ENCODE measurements at places on chromosomes 7 and 10. TPM values are rescaled to one million over a fixed set of nuclear protein-coding genes. Genes with fewer than 3 reads are reported as not detected.

- no peak for DNase-seq
- peak overlapping the region; percentile 85 for H3K4me3 ChIP-seq
- H3K4me1 ChIP-seq, result peaks cover 67% of the 10 kb centered on the region
- no peaks in the 10 kb centered on the region for H3K36me3 ChIP-seq
These were observed 37.2 kb upstream of the TARP start for GRCh38 chr7:38310591-38311101.

The OPN1SW gene
- total RNA-seq, result not detected

DNA sequence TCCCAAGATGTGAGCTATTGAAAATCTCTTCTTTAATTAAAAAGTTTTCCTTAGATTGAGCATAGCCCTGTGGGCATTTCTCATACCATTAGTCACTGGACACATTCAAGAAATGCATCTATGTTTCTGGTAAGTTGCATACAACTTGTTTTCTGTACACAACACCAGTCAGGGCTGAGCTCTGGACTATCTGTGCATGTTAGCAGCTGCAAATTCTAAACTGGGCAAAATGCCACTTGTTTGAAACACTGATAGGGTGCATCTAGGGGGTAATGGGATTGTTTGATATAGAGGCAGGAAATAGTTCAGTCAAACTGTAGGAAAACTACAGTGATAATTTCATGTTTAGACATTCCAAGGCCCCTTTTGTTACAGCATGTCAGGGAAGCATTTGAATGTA lies 145.6 kb upstream of the NPY start:
- H3K4me3 ChIP-seq, result no peak overlapping the region
- peaks cover 23% of the 10 kb centered on the region for H3K27me3 ChIP-seq
- no peak for DNase-seq
- no peaks in the 10 kb centered on the region for H3K36me3 ChIP-seq
- H3K4me1 ChIP-seq, result peaks cover 10% of the 10 kb centered on the region

DNA sequence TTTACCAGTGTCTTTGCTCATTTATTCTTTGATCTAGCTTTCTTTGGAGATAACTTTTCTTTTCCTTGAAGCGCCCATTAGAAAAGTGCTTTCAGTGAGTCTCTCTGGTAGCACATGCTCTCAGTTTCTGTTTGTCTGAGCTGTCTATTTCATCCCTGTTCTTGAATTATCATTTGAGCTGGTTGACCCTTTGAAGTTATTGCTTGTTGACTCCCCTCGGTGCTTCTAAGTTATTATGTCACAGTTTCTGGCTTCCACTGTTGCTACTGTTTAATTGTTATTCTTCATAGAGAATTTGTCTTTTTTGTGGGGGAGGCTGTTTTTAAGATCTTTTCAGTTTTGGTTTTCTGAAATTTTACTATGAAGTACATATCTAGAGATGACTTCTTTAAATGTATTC lies 11.4 kb upstream of the PRF1 start:
- DNase-seq, result no peak
- no peaks in the 10 kb centered on the region for H3K27me3 ChIP-seq

- H3K4me3 ChIP-seq, result peak overlapping the region; percentile 82
- H3K27me3 ChIP-seq, result no peaks in the 10 kb centered on the region
- DNase-seq, result peak; percentile 75
- H3K4me1 ChIP-seq, result peaks cover 58% of the 10 kb centered on the region
- H3K27ac ChIP-seq, result peak overlapping the region; percentile 44
- H3K36me3 ChIP-seq, result no peaks in the 10 kb centered on the region
These were observed 517 bp downstream of the ITGB1 start for GRCh38 chr10:32957341-32958084.

- H3K27ac ChIP-seq, result no peak overlapping the region
- H3K36me3 ChIP-seq, result no peaks in the 10 kb centered on the region
- DNase-seq, result no peak
- no peak overlapping the region for H3K4me3 ChIP-seq
These were observed 12.6 kb upstream of the DYNC2I1 start for GRCh38 chr7:158843771-158844170.

GRCh38 chr7:18515067-18515466 lies 19.5 kb downstream of the HDAC9 start:
- no peaks in the 10 kb centered on the region for H3K36me3 ChIP-seq
- no peaks in the 10 kb centered on the region for H3K27me3 ChIP-seq
- no peak for DNase-seq
- H3K4me1 ChIP-seq, result peaks cover 3% of the 10 kb centered on the region
- H3K27ac ChIP-seq, result no peak overlapping the region

- H3K4me1 ChIP-seq, result no peaks in the 10 kb centered on the region
- H3K27me3 ChIP-seq, result peaks cover 16% of the 10 kb centered on the region
- no peak overlapping the region for H3K27ac ChIP-seq
These were observed 288.1 kb downstream of the PARD3 start for GRCh38 chr10:34526758-34527730.

The CNNM1 gene
- total RNA-seq, result not detected

The HOXA11 gene
- total RNA-seq, result 0.20 TPM

DNA sequence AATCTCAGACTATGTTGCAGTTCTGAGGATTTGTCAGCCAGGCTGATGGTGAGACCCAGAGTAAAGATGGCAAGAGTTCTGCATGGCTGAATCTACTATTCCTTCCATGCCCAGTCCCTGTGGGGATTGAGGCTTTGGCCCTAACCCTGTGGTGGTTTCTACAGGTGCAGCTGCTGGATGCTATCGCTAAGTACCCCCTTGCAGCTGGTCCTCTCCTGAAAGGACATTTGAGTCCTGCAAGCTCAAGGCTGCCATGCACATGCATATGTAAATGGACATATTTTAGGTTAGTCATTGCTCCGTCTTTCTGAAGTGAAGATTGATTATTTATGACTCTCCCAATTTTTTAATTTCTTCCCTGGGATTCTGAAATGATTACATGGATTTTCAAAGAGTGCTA lies 1122.2 kb upstream of the CELF2 start:
- no peaks in the 10 kb centered on the region for H3K36me3 ChIP-seq
- no peaks in the 10 kb centered on the region for H3K4me1 ChIP-seq
- DNase-seq, result no peak
- no peak overlapping the region for H3K4me3 ChIP-seq
- H3K27me3 ChIP-seq, result no peaks in the 10 kb centered on the region

GRCh38 chr7:157160433-157160832 lies 21.7 kb downstream of the UBE3C start:
- DNase-seq, result no peak
- H3K4me1 ChIP-seq, result peaks cover 28% of the 10 kb centered on the region
- H3K4me3 ChIP-seq, result no peak overlapping the region
- no peak overlapping the region for H3K27ac ChIP-seq

DNA sequence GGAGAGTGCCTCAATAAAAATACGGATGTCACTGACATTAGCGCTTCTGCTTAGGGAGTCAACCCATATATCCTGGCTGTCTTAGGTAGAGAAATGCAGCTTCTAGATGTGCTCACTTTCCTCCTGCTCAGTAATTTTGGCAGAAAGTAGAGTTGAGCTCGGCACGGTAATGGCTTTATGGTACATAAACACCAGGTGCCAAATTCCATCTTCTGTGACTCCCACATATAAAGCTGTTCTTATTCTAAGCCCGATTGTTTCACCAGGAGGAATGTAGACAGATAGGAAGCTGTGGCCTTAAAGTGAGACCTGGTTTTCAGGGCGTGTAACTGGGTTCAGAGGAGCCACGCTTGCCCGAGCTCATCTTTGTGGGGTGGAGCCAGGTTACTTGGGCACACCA lies 143.7 kb downstream of the CREB5 start:
- H3K4me1 ChIP-seq, result no peaks in the 10 kb centered on the region
- no peak overlapping the region for H3K27ac ChIP-seq

DNA sequence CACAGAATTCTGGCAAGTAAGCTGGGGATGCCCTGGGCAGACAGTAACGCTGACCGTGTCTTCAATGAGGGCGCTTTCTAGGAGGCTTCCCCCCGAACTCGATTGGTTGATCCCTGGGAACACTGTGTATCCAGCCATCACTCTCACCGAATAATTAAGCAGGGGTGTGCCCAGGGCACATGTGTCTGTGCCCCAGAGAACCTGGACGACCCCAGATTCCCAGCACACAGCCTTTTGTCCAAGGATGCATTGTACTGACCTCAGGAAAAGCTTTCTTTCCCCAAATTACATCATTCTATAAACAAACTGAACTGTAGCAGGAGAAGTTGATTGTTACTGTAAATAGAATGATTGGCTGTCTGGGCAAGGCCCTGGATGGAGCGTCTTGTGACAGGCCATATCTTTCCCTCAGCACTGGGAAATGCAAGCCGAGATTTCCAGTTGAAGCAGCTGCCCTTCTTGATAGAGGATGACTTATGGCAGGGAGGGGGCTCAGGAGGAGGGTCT lies 6.6 kb upstream of the DEPP1 start:
- DNase-seq, result no peak
- no peak overlapping the region for H3K4me3 ChIP-seq
- no peaks in the 10 kb centered on the region for H3K36me3 ChIP-seq
- no peak overlapping the region for H3K27ac ChIP-seq

DNA sequence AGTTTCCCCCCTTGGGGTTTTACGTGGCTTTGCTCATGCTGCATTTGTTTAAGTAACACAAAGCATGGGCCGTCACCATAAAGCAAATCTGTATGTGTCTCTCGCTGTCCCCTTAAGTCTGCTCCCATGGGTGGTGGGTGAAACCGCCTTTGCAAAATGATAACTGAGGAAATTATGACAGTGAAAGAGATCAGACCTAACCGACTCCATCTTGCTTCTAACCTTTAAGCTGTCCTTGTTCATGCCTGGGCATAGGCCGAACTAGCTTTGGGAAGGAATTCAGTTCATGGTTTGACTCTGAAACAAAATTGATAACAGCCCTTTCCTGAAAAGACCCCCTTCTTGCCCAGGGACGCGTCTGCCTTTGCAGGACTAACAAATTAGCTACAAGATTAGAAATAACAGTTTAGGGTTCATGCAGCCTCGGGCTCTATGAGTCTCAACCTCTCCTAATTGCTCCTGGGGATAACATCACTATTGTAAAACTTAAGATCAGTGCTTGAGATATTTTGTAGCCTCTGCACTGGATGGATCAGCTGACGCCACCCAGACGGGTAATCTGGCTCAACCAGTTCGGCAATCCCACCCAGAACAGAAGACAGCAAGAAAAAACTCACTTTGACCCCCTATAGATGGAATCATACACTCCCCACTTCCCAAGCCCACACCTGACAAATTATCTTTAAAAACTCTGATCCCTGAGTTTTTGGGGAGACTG lies 623.7 kb downstream of the TYW1 start:
- H3K4me3 ChIP-seq, result no peak overlapping the region
- H3K27me3 ChIP-seq, result peaks cover 7% of the 10 kb centered on the region
- H3K27ac ChIP-seq, result no peak overlapping the region
- H3K4me1 ChIP-seq, result peaks cover under 1% of the 10 kb centered on the region
- no peak for DNase-seq

DNA sequence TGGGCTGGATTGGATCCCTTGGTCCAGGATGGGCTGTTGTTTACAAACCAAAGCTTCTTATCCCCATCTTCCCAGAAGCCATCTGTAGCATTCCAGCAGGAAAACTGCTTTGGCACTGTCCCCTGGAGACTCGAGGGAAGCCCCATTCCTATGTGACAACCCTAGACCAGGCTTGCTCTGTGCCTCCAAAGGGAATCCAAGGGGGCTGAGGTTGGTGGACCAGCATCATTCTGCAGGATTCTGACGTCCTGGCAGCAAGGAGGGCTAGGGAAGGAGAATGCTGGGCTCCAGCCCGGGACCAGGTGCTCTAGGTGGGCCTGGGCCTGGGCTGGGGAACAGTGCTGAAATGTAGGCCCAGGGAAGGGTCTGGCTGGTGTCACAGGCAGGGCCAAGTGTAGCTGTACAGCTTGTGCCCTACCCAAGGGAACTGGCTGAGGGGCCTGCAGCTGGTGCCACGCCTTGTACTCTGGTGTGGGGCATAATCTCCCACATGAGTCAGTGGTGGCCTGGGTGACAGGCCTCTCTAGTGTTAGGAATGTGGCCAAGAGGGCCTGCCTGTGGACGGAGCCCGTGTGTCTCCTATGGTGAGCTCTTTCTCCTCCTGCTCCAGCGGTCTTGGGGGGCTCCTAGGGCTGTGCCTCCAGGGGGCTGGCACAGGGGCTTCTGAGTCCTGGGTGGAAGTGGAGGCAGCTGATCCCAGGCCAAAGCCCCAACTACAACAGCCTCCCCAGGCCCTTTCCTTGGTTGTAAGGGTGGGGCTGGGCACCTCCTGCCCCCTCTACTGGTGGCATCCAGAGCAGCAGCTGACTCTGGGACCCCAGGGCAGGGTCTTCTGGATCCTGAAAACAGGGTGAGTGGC lies 25.2 kb downstream of the TRIM8 start:
- DNase-seq, result no peak
- H3K27me3 ChIP-seq, result no peaks in the 10 kb centered on the region
- H3K4me3 ChIP-seq, result no peak overlapping the region
- no peaks in the 10 kb centered on the region for H3K36me3 ChIP-seq
- no peak overlapping the region for H3K27ac ChIP-seq
- H3K4me1 ChIP-seq, result peaks cover 15% of the 10 kb centered on the region

DNA sequence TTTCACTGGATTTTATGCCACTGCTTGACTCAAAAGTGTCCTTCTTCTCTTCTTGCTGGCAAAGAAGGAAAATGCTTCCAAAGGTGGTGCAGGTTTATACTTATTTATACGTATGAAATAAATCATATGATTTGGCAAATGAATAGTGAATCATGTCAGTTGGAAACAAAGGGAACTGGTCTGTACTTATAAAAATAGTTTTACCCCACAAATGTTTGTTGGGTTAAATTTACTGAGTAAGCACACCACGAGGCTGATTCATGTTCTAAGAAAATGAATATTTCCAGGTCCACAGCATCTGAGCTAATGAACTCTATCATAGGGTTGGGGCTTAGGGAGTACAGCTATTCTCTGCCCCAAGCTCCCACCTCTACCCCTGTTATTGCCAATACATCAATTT lies 232.2 kb downstream of the TRIL start:
- no peaks in the 10 kb centered on the region for H3K4me1 ChIP-seq
- DNase-seq, result no peak
- peaks cover 2% of the 10 kb centered on the region for H3K27me3 ChIP-seq
- H3K27ac ChIP-seq, result no peak overlapping the region
- no peak overlapping the region for H3K4me3 ChIP-seq

- no peak overlapping the region for H3K4me3 ChIP-seq
- peaks cover 14% of the 10 kb centered on the region for H3K27me3 ChIP-seq
- no peaks in the 10 kb centered on the region for H3K36me3 ChIP-seq
- H3K27ac ChIP-seq, result no peak overlapping the region
- no peak for DNase-seq
- no peaks in the 10 kb centered on the region for H3K4me1 ChIP-seq
These were observed 164.6 kb downstream of the USP6NL start for GRCh38 chr10:11446864-11447263.

The FFAR4 gene
- not detected for total RNA-seq

- peak overlapping the region; percentile 58 for H3K4me3 ChIP-seq
- H3K27ac ChIP-seq, result peak overlapping the region; percentile 61
- no peaks in the 10 kb centered on the region for H3K36me3 ChIP-seq
- peaks cover 21% of the 10 kb centered on the region for H3K4me1 ChIP-seq
These were observed 11.0 kb upstream of the TRIM8 start for GRCh38 chr10:102633287-102633686.

GRCh38 chr10:116802474-116802873 lies 46.8 kb upstream of the ENO4 start:
- H3K4me1 ChIP-seq, result peaks cover 2% of the 10 kb centered on the region
- no peaks in the 10 kb centered on the region for H3K36me3 ChIP-seq
- peaks cover 11% of the 10 kb centered on the region for H3K27me3 ChIP-seq
- no peak overlapping the region for H3K4me3 ChIP-seq

- no peak overlapping the region for H3K4me3 ChIP-seq
- peaks cover 18% of the 10 kb centered on the region for H3K27me3 ChIP-seq
- no peak for DNase-seq
- no peaks in the 10 kb centered on the region for H3K4me1 ChIP-seq
- no peaks in the 10 kb centered on the region for H3K36me3 ChIP-seq
These were observed 97.9 kb downstream of the MTPN start for GRCh38 chr7:135879233-135879632.
